ENCODE measurements at places on chromosomes 11 and 22. TPM values are rescaled to one million over a fixed set of nuclear protein-coding genes. Genes with fewer than 3 reads are reported as not detected.
A peak's percentile ranks its signal among the peaks of the same experiment; 100 is the strongest.

Gene CHADL
- total RNA-seq: 0.33 TPM

Gene KDM4D
- total RNA-seq: 0.87 TPM

Gene OR56A1
- total RNA-seq: not detected

Gene UCP2
- total RNA-seq: 68.8 TPM

Gene TSKU
- 31.4 TPM for total RNA-seq

Gene NLRP6
- 0.59 TPM for total RNA-seq

Gene SYT7
- 2.5 TPM for total RNA-seq

Gene FLRT1
- 0.51 TPM for total RNA-seq

Gene HBB
- 0.72 TPM for total RNA-seq

Gene DLG2
- 4.2 TPM for total RNA-seq

Gene ALDH3B2
- total RNA-seq: not detected

GRCh38 chr22:44317123-44317444, 4.3 kb upstream of the SHISAL1 start:
- DNase-seq: no peak
- H3K4me1 ChIP-seq: no peaks in the 10 kb centered on the region
- no peak overlapping the region for H3K4me3 ChIP-seq
- H3K27me3 ChIP-seq: no peaks in the 10 kb centered on the region

- H3K36me3 ChIP-seq: no peaks in the 10 kb centered on the region
- no peaks in the 10 kb centered on the region for H3K27me3 ChIP-seq
- H3K4me3 ChIP-seq: no peak overlapping the region
- H3K4me1 ChIP-seq: no peaks in the 10 kb centered on the region
- DNase-seq: no peak
These were observed 123.9 kb upstream of the NCAM1 start for GRCh38 chr11:112837162-112837826.

DNA sequence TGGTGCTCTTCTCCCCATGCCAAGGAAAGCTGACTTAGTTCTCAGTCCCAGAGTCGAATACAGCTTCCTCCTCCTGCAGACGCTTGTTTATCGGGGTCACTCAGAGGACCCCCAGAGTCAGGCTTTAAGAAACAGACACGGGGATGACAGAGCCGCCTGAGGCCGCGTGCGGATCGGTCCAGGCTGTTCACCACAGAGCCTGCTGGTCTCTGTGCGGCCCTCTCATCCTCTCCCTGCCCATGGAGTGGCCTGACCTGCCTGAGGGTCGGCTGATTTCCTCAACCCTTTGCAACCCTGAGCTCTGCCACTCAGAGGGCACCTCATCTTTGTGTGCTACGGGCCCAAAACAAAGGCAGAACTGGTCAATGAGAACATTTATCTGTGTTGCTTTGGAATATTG, 2.1 kb downstream of the GAL start:
- no peak overlapping the region for H3K27ac ChIP-seq
- peaks cover 4% of the 10 kb centered on the region for H3K27me3 ChIP-seq
- H3K4me1 ChIP-seq: peaks cover 3% of the 10 kb centered on the region
- no peaks in the 10 kb centered on the region for H3K36me3 ChIP-seq
- no peak overlapping the region for H3K4me3 ChIP-seq

DNA sequence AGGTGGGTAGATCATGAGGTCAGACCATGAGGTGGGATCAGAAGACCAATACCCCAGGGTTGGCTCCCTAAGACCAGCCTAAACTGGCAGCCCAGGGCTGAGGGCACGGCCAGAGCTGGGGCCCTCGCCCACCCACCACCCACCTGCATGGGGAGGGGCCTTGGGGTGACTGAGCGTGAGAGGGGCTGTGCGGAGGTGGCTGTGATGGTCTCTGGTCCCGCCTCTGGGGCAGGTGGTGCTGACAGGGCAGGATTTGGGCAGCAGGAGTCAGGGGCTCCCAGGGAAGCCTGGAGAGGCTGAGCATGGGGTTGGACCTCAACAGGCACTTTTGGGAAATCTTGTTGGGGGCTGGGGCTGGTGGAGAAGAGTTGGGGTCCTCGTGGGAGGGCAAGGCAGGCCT, 39.8 kb upstream of the MUC5AC start:
- H3K27ac ChIP-seq: no peak overlapping the region
- DNase-seq: no peak
- no peaks in the 10 kb centered on the region for H3K36me3 ChIP-seq

DNA sequence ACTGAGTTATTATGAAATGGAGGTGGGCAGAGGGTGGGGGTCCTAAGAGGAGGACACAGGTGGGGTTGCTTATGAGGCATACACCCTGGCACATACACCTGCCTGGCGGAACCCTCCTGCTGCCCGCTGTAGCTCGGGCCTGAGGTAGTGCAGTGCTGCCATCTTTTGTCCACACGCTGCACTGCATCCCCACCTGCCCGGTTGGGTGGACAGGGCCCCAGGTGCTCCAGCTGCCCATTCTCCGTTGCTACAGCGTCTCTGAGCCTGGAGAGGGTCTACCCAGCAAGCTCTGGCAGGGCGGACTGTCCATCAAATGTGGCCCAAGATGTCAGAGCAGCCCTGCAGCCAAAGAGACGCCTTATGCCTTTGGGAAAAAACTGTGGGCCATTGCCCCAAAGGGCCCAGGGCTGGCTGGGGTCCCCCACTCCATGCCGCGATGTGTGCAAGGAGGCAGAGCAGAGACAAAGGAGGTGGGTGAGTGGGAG, 131.2 kb downstream of the BUD13 start:
- DNase-seq: peak; percentile 17
- H3K27ac ChIP-seq: no peak overlapping the region
- H3K4me1 ChIP-seq: no peaks in the 10 kb centered on the region
- H3K4me3 ChIP-seq: no peak overlapping the region

DNA sequence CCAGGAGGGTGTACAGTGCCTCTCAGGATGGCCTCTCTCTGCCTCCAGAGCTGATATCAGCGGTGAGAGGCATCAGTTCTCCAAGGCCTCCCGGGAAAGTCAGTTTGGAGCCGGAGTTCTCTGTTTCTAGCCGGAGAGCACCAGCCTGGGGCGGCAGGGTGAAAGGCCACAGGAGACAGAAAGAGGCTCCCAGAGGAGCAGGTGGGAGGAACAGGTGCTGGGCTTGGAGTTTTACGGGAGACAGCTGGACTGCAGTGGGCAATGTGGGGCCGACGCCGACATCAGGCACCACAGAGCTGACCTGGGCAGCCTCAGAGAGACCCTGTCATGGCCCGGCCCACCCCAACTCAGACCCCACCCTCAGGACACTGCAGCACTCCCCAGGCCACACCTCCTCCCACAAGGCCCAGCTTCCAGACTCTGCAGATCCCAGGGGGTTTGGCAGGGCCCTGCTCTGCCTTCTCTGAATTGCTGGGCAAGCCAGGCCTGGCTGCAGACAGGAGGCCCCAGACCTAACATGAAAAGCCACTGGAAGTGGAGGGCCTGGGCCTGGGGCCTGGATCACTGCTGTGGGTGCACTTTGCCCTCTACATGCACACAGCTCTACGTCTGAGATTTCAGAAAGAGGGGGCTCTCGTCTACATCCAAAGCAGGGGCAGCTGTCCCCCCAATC, 885.6 kb downstream of the BRD1 start:
- H3K27me3 ChIP-seq: no peaks in the 10 kb centered on the region
- H3K27ac ChIP-seq: no peak overlapping the region
- no peaks in the 10 kb centered on the region for H3K4me1 ChIP-seq
- no peak for DNase-seq
- no peak overlapping the region for H3K4me3 ChIP-seq
- H3K36me3 ChIP-seq: no peaks in the 10 kb centered on the region

DNA sequence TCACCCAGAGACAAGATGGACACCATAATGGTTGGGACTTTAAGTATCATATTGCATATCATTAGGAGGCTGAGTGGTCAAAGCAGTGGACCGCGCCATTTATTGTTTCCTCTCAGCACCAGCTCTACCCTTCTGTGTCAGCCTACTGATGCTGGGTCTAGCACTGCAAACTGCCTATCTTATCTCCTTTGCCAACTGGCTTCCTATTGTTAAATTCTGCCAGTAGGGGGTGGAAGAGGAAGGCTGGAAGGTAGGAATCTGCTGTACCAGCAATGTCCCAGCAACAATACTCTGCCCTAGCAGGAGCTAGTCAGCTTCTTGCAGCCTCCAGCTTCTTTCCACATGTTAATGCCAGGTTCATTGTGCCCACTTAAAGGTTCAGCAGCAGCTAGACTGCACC, 367.1 kb upstream of the PDGFD start:
- H3K27me3 ChIP-seq: no peaks in the 10 kb centered on the region
- H3K36me3 ChIP-seq: no peaks in the 10 kb centered on the region
- no peak overlapping the region for H3K27ac ChIP-seq
- H3K4me3 ChIP-seq: no peak overlapping the region
- peak; percentile 2 for DNase-seq

GRCh38 chr11:82680252-82680651, 53.4 kb downstream of the FAM181B start:
- no peak overlapping the region for H3K27ac ChIP-seq
- peaks cover 3% of the 10 kb centered on the region for H3K4me1 ChIP-seq
- H3K4me3 ChIP-seq: no peak overlapping the region
- peaks cover 10% of the 10 kb centered on the region for H3K27me3 ChIP-seq

- H3K27ac ChIP-seq: peak overlapping the region; percentile 72
- H3K27me3 ChIP-seq: no peaks in the 10 kb centered on the region
- H3K4me3 ChIP-seq: peak overlapping the region; percentile 76
- DNase-seq: no peak
- no peaks in the 10 kb centered on the region for H3K36me3 ChIP-seq
- peaks cover 37% of the 10 kb centered on the region for H3K4me1 ChIP-seq
These were observed 999 bp downstream of the TSKU start for GRCh38 chr11:76783896-76784813.

DNA sequence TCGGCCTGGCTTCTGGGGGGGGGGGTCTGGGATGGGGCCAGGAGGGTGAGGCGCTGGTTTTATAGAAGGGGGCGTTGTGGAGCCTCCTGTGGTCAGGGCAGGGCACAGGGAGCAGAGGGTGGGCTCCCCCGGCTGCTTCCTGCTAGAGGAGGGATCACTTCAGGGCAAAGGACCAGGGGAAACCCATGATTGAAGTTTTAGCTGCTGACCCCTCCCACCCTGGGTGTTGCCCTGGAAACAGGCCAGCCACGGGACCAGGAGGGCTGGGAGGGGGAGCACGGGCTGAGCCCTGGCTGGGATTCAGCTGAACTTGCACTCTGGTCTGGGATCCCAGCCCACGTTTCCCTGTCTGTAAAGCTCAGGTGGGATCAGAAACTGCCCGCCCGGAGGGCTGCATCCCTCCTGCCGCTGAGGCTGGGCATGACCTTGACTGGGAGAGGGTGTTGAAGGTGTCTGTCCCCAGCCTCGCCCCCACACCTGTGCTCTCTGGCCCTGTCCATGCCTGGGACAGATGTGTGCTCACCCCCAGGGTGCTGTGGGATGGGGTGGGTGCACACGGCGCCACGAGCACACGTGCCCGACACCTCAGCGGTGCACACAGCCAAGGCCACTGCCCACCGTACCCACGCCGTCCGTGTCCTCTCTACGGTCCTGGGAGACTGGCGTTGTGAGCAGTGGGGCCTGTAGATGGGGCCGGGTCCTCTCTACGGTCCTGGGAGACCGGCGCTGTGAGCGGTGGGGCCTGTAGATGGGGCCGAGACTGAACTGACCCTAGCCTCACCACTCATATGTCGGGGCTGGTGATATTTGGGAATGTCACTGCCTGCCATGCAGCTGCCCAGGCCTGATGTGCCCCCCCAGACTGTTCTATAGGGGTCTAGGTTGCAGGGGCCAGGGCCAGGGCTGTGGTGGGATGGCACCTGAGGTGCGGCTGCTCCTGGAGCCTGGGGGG, 2.3 kb downstream of the TSPAN4 start:
- DNase-seq: no peak
- peaks cover 58% of the 10 kb centered on the region for H3K4me1 ChIP-seq
- peak overlapping the region; percentile 85 for H3K4me3 ChIP-seq
- peak overlapping the region; percentile 97 for H3K27ac ChIP-seq

DNA sequence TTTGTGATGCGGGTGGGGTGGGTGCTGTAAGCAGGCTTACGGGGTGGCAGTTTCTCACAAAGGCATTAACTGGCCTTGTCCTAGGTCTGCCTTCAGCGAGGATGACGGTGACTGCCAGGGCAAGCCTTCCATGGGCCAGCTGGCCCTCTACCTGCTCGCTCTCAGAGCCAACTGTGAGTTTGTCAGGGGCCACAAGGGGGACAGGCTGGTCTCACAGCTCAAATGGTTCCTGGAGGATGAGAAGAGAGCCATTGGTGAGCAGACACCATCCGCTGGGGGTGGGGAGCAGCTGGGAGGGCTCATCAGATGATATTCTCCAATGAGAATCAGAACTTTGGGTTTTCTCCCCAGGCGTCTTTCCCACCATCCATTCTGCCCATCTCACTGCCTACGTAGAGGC, 5.8 kb downstream of the TCN2 start:
- no peak for DNase-seq
- H3K4me1 ChIP-seq: no peaks in the 10 kb centered on the region
- H3K27ac ChIP-seq: no peak overlapping the region
- H3K4me3 ChIP-seq: no peak overlapping the region

GRCh38 chr22:34490886-34491285, 570.6 kb upstream of the LARGE1 start:
- no peak for DNase-seq
- H3K4me3 ChIP-seq: no peak overlapping the region
- no peak overlapping the region for H3K27ac ChIP-seq
- H3K36me3 ChIP-seq: no peaks in the 10 kb centered on the region

- DNase-seq: no peak
- peaks cover 9% of the 10 kb centered on the region for H3K27me3 ChIP-seq
- no peaks in the 10 kb centered on the region for H3K36me3 ChIP-seq
- no peak overlapping the region for H3K4me3 ChIP-seq
- H3K4me1 ChIP-seq: no peaks in the 10 kb centered on the region
These were observed 71.3 kb upstream of the GRIA4 start for GRCh38 chr11:105538588-105538987.

DNA sequence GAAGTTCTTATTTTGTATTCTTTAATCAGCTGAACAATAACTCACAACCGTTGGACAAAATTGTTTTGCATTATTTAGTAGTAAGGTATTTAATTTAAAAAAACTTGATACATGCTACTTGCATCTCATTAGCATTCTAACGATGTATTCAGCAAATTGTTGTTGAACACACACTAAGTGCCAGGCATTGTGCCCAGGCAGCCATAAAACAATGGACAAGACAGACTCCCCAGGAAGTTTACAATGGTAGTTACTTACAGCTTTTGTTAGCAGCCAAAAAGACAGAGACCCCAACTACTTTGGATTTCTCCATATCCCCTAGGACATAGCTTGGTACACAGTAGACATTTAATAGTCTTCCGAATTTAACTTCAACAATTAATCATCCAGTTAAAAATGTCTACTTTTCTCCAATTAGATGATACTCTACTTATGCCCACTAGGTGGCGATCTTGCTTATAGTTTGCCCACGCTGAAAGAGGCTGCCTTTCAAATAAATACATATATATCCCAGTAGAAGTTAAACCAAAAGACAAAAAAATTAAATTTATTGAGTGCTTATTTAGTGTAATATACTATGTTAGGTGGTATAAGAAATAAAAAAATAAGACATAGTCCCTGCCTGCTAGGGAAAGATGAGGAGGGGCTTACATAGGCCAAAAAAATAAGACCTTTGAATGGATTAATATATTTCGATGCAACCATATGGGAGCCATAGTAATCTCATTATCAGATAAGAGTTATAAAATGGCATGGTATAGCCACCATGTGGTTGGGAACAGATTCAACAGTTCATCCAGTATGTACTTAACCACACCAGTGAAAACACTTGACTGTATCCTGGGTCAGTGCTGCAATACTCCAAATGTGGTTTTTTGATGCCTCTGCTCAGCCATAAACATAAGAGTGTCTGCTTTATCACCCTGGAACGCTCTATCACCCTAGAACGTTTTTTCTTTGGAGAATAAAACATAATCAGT, 2.0 kb upstream of the FJX1 start:
- no peak overlapping the region for H3K4me3 ChIP-seq
- 0 out of 2 replicates have a peak overlapping the region, but pooled peaks have one; percentile 1 for H3K27ac ChIP-seq
- no peak for DNase-seq
- H3K4me1 ChIP-seq: peaks cover 27% of the 10 kb centered on the region

Data from Panc1 (cell line).